ENCODE measurements at places on chromosomes 5 and 9.

DNA sequence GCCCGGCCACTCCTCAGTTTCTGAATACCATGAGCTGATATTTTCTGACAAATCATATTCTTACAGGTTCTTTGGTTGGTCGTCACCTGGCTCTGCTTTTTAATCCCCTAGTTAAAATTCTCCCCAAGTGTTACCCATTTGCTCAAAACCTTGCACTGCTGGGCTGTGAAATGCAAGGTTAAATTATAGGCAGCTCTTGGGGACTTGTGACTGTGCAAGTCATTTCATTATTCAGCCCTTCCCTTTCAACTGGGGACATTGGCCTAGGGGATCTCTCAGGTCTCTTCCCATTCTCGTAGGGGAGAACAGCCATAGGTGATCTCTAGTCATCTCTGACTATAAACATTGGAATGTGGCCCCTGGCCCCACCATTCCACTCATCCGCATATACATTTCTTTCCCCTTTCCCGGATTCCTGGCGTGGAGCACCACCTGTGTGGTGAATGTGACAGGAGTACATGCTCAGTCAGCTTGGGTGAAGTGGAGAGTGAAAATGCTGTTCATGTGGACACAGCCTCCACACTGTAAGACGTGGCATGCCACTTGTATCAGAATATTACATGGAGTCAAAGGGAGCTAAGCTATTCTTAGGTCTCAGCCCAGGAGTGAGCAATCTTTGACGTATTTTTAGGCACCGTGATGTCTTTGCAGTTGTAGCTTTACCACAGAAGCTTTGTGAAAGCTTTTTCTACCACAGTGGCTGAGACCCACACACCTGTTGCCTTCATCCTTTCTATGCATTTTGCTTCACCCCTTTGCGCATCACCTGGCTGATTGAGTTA lies 386.7 kb downstream of the KDM4C start:
- DNase-seq, result no peak

DNA sequence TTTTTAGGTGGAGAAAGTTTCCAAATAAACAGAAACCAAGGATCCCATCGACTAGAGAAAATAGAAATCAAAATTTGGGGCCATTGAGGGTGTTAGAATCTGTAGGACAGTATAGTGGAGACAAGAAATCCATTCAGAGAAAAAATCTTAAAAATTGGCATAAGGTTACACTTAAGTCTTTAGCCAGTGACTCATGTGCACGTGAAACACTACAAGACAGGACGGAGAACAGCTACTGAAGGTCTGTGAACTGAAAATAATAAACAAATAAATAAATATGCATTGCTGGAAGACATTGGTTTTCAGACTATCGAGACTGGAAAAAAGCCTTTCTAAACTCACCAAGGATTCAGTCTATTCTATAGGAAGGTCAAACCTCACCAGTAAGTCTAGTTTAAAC lies 1955.5 kb downstream of the MAT2B start:
- DNase-seq, result no peak

GRCh38 chr5:126998895-126999570 lies 31.3 kb downstream of the MARCHF3 start:
- DNase-seq, result no peak

DNA sequence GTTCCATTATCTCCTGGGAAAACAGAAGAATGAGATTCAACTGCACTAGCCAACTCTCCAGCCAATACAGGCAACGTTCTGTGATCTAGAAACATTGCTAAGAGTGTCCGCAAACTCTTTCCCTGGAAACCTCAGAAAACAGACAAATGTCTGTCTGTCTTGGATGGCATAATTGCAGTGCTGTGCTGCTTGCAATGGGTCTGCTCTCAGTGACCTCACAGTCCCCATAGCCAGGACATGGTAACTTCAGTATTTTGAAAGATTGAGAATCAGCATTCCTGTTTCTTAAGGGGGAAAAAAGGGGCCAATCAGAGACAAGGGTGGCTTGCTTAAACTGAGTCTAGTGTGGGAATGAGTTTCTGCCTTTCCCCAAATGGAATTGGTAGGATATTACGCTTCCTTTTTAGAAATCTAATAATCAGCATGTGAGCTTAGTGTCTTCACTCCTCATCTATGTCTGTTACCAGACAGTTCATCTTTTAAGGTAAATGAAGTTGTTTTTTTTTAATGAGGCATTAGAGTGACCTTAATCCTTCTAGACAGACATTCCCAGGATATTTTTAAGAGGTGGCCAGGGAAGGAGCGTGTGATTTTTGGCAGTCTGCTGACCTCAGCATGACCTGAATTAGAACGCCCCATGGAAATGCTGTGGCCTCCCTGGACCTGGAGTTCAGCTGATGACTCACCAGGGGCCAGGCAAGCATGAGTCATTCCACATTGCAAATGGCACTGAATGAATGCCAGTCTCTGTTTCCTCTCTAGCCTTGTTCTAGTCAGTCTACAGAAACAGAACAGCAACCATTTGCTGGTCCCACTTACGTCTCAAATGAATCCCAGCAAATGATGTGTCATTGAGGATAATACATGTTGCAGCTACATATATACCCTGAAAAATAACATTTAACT lies 210.2 kb upstream of the ACTBL2 start:
- DNase-seq, result no peak

GRCh38 chr9:126058591-126058990 lies 268.0 kb upstream of the MVB12B start:
- DNase-seq, result no peak

- DNase-seq, result no peak
These were observed 7.2 kb upstream of the SFXN1 start for GRCh38 chr5:175471196-175471595.

DNA sequence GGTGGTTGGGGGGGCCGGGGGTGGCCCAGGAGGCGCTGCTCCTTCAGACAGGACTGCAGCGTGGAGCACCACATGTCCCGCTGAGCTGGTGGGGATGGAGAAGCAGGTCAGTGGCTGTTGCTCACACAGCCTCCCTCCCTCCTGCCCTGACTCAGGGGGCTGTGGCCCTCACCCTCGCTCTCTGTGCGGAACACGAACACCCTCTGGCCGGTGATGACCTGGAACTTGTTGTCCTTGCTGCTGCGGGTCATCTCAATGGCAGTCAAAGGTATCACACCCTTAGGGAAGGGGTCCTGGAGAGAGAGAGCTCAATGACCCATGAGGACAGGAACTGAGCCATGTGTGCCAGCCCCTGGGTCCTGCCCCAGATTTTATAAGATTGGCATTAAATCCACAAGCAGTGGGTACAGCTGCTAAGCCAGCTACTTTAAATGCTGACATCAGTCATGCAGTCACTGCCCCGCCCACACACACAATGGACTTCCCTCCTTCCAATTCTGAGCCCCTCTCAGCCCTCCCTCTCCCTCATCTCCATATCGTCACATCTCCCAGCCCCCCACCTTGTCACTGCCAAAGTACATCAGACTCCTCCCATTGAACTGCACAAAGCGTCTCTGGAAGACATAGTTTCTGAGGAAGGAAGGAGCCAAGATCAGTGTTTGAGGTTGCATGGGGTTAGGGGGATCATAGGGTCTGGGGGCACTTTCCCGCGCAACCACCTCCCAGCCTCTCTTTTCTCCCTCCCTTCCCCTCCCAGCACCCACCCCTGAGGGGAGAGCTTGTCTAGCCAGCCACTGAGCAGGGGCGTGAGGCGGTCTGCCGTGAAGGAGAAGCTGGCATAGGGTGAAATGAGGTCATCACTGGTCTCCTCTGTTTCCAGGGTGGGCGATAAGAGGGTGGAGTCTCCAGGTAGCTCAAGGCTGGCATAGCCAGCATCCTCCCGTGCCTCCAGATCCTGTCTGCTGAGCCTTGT lies 8.9 kb downstream of the ARAP3 start:
- DNase-seq, result peak; percentile 4

DNA sequence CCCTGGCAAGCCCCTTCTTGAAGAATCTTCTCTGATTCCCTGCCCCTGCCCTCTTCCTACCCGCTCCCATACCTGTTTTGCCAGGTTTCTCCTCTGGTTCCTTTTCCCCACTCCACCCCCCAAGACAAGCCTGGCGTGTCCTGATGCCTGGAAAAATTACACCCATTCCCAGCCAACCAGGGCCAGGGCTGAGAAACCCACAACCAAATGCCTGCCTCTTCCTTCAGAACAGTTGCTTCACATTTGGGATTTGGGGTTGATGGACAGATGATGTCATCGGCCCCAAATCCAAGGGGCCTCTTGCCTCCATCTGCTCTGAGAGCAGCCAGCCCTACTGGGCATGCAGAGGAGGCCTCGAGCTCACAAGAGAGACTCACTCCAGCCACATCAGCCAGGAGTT lies 8.8 kb upstream of the NEK6 start:
- no peak for DNase-seq

DNA sequence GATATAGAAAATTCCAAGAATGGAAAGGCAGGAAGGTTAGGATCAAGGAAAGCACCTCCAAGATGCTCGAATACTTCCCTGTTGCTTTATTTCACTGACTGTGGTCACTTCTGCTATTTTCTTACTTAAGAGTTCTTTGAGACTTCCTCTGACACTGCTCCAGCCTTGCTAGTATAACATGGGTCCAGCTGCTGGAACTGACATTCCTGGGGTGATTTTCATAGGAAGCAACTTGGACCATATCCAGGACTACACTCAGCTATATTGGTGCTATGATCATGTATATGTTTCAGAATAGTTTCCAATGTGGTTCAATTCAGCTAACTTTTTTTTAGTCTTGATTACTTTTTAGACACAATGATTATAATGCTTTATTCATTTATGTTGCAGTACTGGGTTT lies 81.6 kb upstream of the CKMT2 start:
- DNase-seq, result no peak

DNA sequence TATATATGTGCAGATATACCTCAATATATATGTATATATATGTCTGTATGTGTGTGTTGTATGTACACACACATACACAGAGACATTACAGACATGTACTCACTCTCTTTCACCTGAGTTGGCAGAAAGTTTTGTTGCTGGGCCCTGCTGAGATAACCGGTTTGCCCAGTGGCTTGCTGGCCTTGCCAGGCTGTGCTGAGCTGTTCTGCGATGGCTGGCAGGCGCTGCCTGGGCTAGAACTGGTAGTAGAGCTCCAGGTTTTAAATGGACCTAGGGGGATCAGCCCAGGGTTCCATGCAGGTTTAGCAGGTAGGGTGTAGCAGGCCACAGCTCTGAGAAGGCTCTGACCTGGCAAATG lies 394.3 kb downstream of the GADD45G start:
- no peak for DNase-seq

GRCh38 chr9:12697719-12698118 lies 4.5 kb downstream of the TYRP1 start:
- no peak for DNase-seq

DNA sequence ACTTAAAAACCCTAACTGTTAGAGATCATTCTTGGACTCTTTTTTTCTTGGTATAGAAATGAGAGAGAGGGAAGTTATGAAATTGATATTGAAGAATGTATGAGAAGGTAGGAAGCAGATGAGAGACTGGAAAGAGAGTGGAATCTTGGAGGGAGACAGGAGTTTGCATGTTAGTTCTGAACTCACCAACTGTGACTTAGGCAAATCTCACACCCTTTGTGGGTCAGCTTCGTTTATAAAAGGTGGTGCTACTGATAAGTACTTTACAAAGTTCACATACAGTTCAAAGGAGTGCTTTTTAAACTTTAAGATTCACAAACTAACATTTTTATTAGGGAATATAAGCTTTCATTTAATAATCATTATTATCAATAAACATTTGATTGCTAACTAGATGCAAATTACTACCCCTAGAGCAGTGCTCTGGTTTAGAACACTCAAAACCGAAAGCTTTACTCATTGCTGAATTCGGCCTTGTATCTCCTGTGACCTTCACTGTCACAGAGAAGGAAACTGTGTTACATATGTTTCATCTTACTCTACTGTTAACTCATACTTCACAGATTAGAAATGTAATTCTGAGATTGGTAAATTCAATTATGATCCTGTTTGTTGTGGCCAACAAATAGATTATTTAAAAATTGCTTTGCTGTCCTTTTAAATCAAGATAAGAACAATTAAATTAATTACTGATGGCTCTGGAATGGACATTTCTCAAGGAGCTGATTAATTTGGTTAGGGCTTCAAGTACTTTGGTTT lies 143.2 kb downstream of the RMI1 start:
- no peak for DNase-seq

GRCh38 chr9:98318834-98319478 lies 63.5 kb upstream of the TBC1D2 start:
- no peak for DNase-seq

DNA sequence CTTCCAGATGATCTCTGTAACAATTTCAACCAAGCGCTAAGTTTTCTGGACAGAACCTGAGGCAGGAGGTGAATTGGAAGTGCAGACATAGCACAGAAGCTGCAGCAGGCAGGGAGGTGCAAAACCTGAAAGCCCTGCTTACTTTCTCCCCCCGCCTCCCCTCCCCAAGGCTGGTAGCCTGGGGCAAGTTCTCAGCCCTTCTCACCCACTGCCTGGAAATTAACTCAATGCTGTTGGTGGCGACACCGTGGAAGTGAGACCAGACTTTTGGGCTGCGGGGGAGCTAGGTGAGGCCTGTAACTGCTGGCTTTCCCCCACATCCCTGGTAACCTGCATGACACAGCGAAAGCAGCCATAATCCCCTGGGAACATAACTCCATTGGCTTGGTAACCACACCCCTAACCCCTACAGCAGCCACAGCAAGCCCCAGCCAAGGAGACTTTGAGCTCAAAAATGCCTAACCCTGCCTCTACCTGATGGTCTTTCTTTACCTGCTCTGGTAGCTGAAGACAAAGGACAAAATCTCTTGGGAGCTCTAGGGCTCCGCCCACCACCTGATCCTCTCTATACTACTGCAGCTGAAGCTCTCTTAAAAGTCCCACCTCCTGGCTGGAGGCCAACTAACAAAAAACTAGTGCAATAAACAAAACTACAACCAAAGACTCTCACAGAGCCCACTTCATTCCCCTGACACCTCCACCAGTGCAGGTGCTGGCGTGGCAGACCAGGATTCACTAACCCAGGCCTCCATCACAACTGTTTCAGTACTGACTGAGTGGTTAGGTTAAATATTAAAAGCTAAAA lies 11.9 kb upstream of the OR13C8 start:
- DNase-seq, result no peak

DNA sequence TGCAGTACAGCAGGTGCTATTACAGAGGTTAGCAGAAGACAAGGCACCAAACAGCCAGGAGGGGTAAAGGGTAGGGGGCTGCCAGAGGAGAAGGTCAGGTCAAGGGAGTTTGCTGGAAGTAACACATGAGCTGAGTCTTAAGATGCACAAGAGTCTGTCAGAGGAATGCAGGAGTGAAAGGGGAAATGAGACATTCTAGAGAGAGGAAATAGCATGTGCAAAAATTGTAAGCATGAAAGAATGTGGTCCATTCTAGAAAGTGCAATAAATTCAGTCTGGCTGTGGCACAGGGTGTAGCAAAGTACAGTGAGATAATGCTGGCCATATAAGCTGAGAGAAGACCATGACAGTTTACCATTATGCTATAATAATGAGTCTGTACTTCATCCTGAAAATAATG lies 6.6 kb downstream of the GOLGA1 start:
- DNase-seq, result no peak

- no peak for DNase-seq
These were observed at the start of gene C5orf46 for GRCh38 chr5:147906326-147907095. Gene C5orf46 (minus strand): TSS chr5:147906538. CDS start chr5:147906501, 37 bp downstream.

GRCh38 chr5:443239-444151 lies 519 bp downstream of the EXOC3 start:
- DNase-seq, result no peak
